AG10803 (cell line): ENCODE measurements at places on chromosomes 16 and 17.

DNA sequence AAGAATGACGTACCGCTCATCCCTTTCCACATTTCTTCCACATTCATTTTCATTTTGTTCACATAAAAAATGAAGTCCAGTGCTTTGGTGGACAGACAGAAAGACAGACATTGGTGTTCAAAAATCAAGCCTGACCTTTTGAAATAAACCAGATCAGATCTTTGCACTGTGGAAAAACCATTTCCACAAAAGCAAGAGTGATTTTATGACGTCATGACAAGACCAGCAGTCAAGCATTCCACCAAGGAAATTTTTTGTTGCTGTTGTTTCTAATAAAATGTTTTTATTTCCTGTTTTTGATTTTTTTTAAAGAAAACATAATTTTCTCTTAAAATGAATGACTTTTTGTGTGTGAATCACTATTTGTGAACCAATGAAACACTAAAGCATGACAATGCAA is 350.0 kb downstream of the KCNJ2 start:
- DNase-seq = no peak

- DNase-seq = no peak
Observed at GRCh38 chr17:28839221-28839620, 3.4 kb downstream of the FAM222B start.

DNA sequence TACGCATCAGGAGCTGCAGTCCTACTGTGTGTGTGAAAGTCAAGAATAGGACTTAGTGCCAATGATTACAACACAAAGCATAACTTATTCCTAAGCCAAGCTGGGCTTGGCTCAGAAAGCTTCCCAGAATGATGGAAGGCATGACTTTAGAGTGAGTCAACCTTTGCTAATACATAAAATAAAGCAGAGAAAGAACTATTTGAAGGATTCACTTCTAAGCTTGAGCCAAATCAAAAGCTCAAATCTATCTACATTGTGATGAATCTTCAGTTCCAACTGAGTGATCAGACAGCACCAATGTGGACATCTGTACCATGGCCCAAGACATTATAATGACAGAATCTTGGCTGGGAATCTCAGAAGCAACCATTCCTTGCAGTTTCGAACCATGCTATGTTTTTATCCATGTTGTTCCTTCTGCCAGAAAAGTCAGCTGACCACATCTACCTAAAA is 41.4 kb downstream of the SMG6 start:
- peak; percentile 90 for DNase-seq

DNA sequence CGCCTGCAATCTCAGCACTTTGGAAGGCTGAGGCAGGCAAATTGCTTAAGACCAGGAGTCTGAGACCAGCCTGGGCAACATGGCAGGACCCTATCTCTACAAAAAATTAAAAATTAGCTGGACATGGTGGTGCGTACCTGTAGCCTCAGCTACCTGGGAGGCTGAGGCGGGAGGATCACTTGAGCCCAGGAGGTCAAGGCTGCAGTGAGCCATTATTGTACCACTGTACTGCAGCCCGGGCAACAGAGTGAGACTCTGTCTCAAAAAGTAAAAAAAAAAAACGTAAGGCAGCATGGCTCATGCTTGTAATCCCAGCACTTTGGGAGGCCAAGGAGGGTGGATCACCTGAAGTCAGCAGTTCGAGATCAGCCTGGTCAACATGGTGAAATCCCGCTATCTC is 263.6 kb downstream of the PARN start:
- no peak for DNase-seq

DNA sequence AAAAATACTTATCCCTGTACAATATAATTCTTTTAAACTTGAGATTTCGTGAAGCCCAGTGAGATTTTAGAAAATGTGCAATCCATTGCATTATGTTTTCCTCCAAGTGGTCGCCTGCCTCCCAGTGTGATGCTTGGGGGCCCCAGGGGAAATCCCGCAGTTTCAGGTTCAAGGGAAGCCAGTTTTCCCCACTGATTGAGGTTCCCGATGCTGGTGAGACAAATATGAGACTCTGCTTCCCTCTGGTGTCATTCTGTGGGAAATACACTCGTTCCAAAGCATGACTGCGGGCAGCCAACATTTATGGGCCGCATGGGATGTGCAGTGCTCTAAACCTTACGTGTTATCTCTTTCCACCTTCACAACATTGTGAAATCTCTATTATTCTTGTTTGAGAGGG is 200.8 kb downstream of the PRKCB start:
- DNase-seq = peak; percentile 40

- DNase-seq = no peak
Observed at GRCh38 chr16:49629851-49630250, 226.1 kb downstream of the ZNF423 start.

DNA sequence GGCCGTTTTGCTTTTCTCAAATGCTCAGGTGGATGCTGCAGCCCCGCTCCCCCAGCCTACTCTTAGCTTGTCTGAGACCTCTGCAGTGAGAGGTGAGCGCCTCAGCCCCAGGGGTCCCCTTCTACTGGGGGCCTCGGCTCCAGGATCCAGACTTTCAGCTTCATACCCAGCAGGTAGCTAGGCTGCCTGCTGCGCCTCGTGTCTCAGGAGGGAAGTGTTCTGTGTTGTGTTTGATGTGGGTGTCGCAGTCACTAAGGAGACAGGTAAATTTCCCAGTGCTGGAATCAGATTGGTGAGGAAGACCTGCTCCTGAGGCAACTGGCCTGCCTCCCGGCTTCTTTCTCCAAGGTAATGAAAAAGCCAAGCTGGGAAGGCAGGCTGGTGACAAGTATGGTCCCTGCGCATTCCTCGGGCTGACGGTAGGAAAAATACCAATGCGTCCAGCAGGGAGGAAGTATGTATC is 604.0 kb upstream of the SALL1 start:
- no peak for DNase-seq

DNA sequence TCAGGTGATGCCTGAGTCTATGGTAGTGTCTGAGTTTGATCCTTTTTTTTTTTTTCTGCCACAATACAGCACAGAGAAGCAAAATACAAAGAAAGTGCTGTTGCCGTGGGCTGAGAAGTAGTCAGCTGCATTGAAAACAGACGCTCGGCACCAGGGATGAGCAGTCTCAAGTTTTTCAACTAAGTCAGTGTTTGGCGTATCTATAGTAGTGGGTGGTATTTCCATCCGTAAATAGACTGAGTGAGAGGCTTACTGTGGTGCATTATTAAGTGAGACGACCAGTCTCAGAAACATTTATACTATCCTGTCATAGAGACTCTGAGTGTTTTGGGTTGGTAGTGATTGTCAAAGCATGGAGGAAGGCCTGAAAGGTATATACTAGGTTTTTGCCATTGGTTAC is 221.3 kb downstream of the SNX29 start:
- no peak for DNase-seq

GRCh38 chr17:65531256-65532100 is 30.0 kb downstream of the AXIN2 start:
- peak; percentile 76 for DNase-seq

DNA sequence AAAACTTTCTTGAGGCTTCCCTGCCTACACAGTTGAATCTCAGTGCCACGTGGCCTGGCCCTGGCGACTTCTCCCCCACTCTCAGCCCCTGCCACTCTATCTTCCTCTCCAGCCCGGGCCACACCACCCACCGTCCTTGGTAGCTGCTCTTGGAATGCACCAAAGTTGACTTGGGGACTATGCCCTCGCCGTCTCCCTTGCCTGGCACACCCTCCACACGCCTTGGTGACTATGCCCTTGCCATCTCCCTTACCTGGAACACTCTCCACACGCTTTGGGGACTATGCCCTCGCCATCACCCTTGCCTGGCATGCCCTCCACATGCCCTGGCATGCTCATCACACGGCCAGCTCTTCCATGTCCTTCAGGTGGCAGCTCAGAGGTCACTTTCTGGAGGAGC is 15.5 kb upstream of the TVP23A start:
- no peak for DNase-seq

GRCh38 chr16:3810198-3810664 is 70.3 kb downstream of the CREBBP start:
- no peak for DNase-seq

GRCh38 chr16:1645914-1646525 is 32.1 kb upstream of the JPT2 start:
- no peak for DNase-seq

DNA sequence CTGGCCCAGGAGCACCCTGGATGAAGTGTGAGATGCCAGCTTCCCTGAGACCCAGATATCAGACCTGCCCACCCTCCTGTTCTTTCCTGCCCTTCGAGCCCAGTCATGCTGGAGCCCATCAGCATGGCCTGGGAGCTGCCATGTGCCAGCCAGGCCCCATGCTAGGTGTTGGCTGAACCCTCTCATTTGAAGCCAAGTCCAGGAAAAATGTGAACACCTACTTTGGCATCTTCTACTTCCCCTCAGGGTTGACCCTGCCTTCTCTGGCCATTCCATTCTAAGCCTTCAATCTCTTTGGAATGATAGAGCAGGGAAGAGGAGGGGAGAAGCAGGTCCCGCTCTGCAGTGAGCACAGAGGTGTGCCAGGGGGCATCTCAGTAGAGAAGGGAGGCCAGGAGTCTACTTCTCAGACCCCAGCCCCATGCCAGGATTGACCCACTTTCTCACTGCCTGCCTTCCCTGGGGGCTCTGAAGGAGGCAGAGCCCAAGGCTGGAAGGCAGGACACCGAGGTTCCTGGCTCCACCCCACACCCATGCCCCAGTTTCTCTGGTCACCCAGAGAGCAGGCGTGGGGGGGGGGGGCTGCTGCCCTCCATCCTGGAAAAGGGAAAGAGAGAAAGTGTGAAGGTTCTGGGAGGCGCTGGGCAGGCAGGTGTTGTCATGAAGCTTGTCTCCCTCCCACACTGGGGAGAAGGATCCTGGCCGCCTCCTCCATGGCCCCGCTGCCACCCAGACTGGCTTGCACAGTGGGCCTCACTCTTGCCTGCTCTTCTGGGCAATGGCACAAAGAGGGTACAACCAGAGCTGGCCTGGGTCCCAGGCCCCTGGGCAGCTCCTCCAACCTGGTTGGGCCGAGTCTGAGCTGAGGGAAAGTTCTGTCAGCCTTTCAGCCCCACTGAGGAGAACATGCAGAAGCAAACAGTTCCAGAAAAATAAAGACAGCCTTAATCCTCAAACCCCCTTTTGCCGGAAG is 9.3 kb downstream of the HDAC5 start:
- DNase-seq = no peak

DNA sequence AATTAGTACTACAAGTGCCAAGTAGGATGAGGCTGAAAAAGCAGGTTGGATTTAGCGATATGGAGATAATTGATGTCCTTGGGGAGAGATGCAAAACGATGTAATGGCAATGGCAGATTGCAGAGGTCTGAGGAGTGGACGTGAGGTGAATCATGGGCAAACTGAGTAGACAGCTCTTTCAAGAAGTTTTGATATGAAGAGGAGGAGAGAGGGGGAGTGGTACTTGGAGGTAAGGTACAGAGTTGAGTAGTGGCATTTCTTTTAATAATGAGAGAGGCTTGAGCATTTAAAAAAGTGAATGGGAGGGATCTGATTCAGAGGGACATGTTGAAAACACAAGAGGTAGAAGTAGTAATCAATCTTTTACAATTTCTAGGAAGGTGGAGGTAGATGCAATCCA is 17.7 kb upstream of the VPS4A start:
- DNase-seq = no peak

GRCh38 chr17:79041723-79042420 is 17.9 kb downstream of the C1QTNF1 start:
- DNase-seq = no peak

DNA sequence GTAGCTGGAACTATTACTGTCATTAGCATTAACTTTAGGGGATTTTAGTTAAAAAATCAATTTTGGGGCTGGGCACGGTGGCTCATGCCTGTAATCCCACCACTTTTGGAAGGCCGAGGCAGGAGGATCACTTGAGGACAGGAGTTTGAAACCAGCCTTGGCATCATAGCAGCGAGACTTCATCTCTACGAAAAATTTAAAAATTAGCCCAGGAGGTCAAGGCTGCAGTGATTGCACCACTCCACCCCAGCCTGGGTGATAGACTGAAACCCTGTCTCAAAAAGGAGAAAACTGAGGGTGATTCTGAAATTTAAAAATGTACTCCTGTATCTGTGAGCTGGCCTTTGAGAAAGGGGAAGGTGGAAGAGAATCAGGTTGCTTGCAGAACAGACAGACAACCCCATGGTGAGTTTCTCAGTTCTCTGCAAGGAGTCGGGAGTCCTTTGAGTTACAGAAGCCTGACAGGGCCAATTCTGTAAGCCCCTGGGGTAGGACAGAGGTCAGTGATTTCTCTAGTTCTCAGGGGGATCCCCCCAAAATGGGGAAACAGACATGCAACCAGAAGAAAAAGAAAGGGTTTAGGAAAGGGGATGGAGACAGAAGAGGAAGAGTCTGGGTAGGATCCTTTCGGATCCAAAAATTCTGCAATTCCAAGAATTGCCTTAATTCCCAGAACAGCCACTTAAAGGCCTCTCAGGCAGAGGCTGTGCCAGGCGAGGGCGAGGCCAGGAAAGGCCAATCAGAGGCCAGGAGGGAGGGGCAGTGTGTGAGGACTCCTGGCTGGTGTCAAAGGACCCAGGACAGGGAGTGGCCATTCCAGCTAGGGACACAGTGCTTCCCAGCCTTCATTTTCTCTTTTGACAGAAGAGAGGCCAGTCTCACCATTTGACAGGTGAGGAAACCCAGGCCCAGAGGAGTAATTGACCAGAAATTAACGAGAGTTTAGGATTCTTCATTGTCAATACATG is 6.7 kb downstream of the NUPR1 start:
- DNase-seq = peak; percentile 23

DNA sequence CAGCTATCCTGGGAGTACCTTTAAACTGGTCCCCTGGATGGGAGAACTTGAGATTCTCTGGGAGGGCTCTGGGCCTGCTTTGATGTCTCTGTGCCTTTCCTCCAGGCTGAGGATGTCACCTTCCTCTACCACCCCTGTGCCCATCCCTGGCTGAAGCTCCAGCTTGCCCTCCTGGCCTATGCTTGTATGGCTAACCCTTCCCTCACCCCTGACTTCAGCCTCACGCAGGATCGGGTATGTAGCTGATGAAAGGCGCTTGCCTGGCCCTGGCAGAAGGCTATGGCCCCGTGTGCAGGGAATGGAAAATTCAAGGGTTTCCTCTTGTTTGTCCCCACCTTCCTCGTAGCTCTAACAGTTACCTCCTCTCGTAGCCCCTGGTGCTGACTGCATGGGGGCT is 3.0 kb downstream of the TP53I13 start:
- DNase-seq = no peak

DNA sequence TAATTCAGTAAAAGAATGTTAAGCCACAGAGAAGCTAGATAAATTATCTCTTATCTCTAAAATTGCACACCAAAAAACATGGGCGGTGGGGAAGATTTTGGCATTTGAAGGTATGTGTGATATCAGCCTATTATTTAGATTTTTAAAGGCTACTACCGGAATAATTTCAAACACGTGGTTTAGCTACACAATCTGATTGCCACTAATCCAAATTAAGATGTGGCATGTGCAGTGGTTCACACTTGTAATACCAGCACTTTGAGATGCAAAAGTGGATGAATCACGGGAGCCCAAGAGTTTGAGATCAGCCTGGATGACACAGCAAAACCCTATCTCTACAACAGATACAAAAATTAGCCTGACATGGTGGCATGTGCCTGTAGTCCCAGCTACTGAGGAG is 584.5 kb downstream of the HS3ST4 start:
- DNase-seq = no peak

DNA sequence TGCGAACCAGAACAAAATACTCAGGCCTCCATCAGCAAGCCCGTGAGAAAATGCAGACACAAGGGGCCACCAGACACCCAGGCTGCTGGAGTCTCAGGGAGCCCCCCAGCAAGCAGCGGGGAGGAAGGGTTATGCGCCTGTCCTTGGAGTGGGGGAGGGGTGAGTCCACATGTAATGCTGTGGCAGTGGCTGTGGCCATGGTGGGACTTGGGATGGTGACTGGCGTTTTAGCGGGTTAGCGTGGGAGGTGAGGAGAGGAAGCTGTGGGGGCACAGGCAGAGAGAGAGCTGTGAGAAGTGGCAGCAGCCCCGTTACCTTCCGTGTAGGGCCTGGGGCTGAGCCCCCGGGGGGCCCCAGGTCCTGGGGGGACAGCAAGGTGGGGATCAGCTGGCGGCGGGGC is 58.3 kb downstream of the SRCIN1 start:
- no peak for DNase-seq
